Activated CD4-positive, alpha-beta memory T cell treated with anti-CD3 and anti-CD28 coated beads, Interleukin-2, amount 10 ng/mL, durations not matched to agents 7 days and 5 days (primary cell): ENCODE measurements at places on chromosomes 3 and 15. TPM values are rescaled to one million over a fixed set of nuclear protein-coding genes. Genes with fewer than 3 reads are reported as not detected.

The ITGA11 gene
- total RNA-seq: 0.20 TPM

The B3GALNT1 gene
- 3.9 TPM for total RNA-seq

The FBXL2 gene
- total RNA-seq: not detected

The CAPN3 gene
- total RNA-seq: 3.7 TPM

The DALRD3 gene
- total RNA-seq: 21.6 TPM

The CRELD1 gene
- 17.1 TPM for total RNA-seq

The DNAH12 gene
- total RNA-seq: 0.03 TPM

The SHQ1 gene
- total RNA-seq: 20.6 TPM

The DLEC1 gene
- 3.8 TPM for total RNA-seq

The SLC51B gene
- not detected for total RNA-seq

The ACKR4 gene
- total RNA-seq: not detected

The CEP19 gene
- 5.5 TPM for total RNA-seq
